Activated T-cell treated with anti-CD3 and anti-CD28 coated beads for 24 hours (primary cell): ENCODE measurements at places on chromosomes 7 and 10.

DNA sequence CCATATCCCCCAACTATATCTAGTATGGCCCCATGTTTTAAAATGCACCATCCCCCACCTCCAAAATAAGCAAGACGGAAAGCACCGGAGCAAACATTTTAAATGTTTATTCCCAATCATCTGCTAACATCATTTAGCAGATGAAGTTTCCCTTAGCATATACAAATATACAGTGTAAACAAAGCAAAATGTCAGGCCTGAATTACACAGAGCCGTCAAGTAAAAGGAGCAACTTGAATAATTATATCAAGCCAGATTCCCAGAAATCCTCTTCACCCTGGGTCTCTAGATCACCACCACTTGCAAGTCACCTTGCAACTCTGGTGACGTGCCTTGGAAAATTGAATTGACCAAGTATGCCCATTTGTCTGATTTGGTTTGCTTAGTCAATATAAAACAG lies 91.6 kb upstream of the COL1A2 start:
- no peak for DNase-seq

DNA sequence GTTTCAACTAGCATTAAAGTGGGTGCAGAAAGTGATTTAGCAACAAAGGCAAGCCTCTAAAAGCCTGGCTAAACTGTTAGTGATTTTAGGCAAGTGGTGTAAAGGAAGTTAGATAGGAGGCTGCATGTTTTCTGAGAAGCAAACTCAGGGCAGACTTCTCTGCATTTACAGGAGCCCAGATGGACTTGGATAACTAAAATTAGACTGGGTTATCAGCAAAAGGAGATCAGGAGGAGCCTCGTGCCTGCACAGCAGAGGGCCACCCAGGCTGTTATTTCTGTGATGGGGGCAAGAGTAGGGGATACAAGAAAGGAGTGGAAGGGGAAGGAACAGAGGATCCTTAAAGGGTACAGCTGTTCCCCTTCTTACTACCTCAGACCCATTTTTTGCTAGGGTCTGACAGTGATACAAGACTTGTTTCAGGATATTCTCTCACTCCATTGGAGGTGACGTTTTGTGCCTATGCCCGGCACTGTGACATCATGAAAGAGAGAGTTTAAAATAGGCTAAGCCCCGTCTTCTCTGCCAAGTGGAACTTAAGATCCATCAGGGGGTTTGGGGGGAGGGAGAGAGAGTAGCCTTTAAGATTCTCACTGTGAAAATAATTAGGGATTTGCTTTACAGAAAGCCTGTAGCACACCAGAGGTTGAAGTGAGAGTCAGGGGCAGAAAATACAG lies 49.6 kb upstream of the PDCD4 start:
- no peak for DNase-seq

GRCh38 chr10:77120012-77120411 lies 517.6 kb downstream of the KCNMA1 start:
- DNase-seq: no peak

DNA sequence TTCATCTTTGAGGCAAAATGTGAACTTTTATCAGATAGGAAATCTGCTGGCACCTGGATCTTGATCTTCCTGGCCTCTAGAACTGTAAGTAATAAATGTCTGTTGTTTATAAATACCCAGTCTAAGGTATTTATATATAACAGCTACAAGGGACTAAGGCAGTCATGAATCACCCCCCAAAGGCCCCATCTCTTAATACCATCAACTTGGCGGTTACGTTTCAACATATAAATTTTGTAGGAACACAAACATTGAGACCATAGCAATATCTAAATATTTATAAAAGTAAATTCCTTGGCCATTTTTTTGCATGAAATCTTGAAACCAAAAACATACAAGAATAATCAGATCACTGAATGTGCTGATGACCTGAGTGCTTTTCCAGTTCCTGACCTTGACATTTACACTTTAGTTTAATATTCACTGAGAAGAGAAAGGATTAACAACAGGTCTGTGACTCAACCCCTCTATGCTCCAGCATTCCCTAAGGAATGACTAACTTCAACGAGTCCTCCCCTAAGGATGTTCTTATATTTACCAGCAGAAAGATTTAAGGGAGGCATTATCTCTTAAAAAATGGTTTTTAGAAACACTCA lies 1438.5 kb upstream of the CELF2 start:
- DNase-seq: no peak

GRCh38 chr10:60644436-60645130 lies 133.7 kb upstream of the CDK1 start:
- no peak for DNase-seq

- peak; percentile 51 for DNase-seq
These were observed 10.7 kb upstream of the SLIT1 start for GRCh38 chr10:97196223-97197029.

GRCh38 chr10:133124357-133125211 lies 35.4 kb upstream of the KNDC1 start:
- DNase-seq: no peak

GRCh38 chr10:35568483-35569015 lies 36.6 kb upstream of the GJD4 start:
- DNase-seq: no peak

DNA sequence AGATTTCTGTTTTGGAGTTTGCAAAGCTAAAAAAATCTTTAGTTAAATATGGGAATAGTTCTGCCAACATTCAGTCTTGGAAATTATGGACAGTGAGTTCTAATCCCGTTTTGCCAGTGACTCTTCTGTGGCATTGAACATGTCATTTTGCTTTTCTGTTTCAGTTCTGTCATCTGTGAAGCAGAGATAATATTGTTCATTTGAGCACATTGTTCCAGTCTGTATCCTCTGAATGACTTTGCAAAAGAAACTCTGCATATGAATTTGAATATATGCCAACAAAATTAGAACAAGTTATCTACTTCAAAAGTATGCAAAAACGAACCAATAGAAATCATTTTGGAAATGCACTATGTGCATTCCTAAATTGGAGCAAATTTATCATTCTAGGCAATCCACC lies 746.0 kb upstream of the POT1 start:
- no peak for DNase-seq

- DNase-seq: no peak
These were observed 85.5 kb upstream of the GNA12 start for GRCh38 chr7:2929321-2930201.

DNA sequence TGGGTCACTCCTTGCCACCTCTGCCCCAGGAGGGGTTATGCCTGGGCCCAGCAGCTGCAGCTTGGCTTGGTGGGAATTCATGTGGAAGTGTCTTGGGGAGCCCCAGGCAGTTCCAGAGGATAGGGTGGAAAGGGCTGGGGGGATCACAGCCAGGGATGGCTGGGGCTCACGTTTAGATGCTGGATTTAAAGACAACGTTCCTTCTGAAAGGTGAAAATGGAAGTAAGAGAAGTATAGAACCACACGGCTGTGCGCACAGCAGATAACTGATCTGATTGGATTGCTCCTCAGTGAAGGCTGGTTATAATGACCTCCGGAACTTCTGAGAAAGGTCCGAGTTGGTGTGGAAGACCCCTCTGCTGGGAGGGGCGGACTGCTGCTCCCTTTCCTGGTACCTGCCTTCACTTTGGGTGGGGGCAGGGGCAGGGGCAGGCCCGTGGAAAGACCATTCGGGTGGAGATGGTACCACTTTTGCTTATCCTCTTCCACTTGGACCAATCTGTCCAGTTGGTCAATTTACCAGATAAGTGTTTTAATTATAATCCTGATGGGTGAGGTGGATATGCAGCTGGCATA lies 7.9 kb upstream of the MYL7 start:
- DNase-seq: no peak

DNA sequence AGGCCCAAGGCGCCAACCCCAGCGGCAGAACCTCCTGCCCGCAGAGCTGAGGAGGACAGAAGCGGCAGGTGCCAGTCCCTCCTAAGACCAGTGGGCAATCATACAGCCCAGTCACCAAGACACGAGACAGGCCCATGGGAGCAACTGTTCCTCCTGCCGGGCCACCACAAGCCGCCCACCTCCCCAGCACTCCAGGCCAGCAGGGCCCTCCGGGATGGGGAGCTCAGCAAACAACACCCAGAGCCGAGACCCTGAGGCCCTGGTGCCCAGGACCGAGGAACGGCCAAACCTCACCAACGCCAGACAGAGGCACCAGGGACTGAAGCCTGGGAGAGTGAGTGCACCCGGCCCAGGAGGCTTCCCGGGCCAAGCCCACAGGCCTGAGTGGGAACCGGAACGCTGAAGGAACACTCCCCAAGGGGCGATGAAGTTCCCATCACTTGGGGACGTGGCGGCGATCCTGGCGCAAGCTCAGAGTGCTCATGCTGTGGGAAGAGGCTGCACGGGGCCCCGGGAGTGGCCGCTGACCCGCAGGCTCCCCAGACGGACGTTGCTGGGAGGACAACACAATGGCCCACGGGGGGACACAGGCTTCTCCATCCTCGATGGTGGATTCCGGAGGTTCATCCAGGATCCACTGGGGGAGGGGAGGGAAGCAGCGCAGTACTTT lies 35.1 kb downstream of the GPER1 start:
- no peak for DNase-seq

DNA sequence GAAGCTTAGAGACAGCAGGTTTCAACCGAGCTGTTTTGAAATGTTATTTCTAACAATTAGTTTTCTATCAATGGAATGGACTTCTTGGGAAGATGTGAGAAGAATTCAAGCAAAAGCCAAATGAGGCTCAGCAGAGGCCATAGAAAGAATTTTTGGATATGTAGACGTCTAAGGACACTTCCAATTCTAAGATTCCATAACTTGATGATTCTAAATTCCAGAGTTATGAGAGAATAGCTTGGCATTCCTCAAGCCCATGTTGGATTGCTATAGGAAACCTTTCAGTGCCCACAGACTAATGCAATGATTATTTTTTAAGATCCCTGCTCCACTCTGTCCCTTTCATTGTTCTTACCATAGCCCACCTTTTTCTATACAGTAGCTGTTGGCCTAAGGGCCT lies 77.2 kb upstream of the PALS2 start:
- DNase-seq: no peak

GRCh38 chr10:125102246-125102645 lies 58.1 kb downstream of the CTBP2 start:
- DNase-seq: no peak

- no peak for DNase-seq
These were observed 44.5 kb upstream of the AGR3 start for GRCh38 chr7:16926283-16926682.

GRCh38 chr7:38424750-38425463 lies 151.5 kb upstream of the TARP start:
- no peak for DNase-seq

GRCh38 chr10:13003759-13004158 lies 2.2 kb upstream of the CCDC3 start:
- DNase-seq: no peak

DNA sequence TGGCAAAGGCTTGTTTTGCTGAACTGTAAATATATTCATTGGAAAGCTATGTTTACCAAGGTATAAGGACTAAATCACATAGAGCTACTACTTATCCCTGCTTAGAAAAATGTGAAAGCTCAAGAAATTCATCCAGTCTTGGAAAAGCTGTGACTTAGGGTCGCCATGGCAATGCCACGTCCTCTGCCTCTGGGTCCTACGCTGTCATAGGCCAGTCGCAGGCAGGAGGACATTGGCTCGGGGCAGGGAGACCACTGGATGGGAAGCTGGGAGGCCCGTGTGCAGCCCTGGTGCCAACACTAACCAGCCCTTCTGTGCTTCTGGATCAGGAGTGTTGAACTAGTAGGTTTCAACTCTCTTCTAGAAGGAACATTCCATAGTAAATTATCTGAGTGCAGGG lies 67.3 kb upstream of the PDZD8 start:
- no peak for DNase-seq

GRCh38 chr7:132437730-132438129 lies 138.5 kb downstream of the PLXNA4 start:
- no peak for DNase-seq

GRCh38 chr10:115903207-115903606 lies 369.8 kb downstream of the GFRA1 start:
- no peak for DNase-seq

DNA sequence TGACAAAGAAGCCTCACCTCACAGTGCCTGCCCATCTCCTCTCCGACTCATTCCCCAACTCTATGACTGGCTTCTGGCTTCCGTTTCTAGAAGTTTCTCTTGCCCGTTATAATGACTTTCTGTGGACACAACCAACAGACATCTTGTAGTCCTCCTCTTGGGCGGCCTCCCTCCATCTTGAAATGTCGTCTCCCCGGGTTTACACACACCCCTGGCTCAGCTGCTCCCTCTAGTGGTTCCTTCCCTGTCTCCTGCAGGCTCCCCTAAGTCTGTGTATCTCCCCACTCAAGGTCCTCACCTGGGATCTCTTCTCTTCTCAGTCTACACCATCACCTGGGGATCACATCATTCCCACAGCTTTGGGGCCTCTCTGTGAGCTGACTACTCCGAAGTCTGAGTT lies 123.4 kb upstream of the NEBL start:
- DNase-seq: no peak
